ENCODE measurements at places on chromosomes 2 and 18.

DNA sequence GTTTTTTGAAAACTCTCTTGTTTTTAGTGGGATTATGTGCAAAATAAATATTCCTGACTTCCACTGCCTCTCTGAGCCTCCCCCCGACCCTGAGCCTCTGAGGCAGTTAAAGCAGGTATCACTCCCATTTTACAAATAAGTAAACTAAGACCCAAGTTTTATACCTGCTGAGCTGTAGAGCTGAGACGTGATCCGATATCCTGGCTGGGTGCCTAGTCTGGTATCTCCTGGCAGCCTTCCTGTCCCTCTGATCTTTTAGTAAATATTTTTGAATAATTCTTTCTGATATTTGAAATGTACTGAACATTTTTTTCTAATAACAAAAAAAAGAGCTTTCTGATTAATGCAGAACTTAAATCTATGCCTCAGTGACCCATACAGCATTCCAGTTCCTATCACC, 108.3 kb upstream of the NOSTRIN start:
- no peak for DNase-seq

GRCh38 chr2:218340656-218341055, 16.0 kb upstream of the CATIP start:
- DNase-seq: no peak

GRCh38 chr2:63434024-63435001, 154.0 kb downstream of the WDPCP start:
- DNase-seq: no peak

GRCh38 chr2:105896765-105897163, 152.1 kb downstream of the NCK2 start:
- DNase-seq: no peak

- DNase-seq: no peak
These were observed 22.2 kb downstream of the ZNF521 start for GRCh38 chr18:25329783-25330182.

DNA sequence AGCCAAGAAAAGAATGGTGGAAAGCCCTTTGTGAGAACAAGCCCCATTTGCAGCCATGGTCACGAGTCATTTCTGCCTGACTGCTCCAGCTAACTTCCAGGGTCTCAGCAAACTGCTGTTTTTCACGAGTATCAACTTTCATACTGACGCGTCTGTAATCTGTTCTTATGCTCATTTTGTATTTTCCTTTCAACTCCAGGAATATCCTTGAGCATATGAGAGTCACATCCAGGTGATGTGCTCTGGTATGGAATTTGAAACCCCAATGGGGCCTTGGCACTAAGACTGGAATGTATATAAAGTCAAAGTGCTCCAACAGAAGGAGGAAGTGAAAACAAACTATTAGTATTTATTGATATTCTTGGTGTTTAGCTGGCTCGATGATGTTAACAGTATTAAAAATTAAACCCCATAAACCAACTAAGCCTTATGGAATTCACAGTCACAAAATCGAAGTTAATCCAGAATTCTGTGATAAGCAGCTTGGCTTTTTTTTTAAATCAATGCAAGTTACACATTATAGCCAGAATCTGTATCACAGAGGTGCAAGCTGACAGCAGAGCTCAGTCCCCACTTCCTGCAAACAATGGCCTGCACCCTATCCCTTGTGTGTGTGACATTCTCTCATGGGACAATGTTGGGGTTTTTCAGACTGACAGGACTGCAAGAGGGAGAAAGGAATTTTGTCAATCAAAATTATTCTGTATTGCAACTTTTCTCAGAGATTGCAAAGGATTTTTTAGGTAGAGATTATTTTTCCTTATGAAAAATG, 26.1 kb downstream of the SLC14A1 start:
- DNase-seq: no peak

DNA sequence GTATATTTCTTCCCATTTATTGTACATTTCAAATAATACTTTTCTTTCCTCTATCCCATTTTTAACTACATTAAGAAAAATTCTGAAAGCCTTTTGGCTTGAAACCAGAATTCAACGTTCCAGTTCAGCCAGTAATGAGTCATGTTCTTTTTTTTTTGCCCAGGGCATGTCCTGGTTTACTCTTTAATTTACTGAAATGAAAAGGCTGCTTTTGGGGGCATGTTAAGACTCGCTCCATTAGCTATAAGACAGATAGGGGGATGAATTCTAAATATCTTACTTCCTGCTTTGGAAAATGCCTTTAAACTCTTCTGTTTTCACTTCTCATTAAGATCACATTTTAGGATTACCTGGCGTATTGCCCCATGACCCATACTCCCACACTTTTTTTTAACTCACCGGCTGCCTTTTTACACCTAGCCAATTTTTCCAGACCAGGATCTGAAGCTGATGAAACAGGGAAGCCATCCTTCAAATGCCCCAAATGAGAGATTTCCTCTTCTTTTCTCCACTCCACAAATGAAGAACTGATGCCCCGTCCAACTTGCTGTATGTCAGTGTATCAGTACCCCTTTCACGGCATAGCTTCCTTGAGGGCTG, 585 bp downstream of the ABCA12 start:
- no peak for DNase-seq

GRCh38 chr2:223923976-223924375, 21.2 kb downstream of the WDFY1 start:
- DNase-seq: no peak

- DNase-seq: no peak
These were observed 58.2 kb downstream of the TWSG1 start for GRCh38 chr18:9392726-9393125.
